ENCODE measurements at places on chromosomes 4 and X. TPM values are rescaled to one million over a fixed set of nuclear protein-coding genes. Genes with fewer than 3 reads are reported as not detected.

Gene BEX4
- 91.0 TPM for polyA plus RNA-seq

Gene TGIF2LX
- polyA plus RNA-seq = not detected

GRCh38 chr4:153036931-153037482, 100.9 kb downstream of the FHDC1 start:
- no peak for DNase-seq

DNA sequence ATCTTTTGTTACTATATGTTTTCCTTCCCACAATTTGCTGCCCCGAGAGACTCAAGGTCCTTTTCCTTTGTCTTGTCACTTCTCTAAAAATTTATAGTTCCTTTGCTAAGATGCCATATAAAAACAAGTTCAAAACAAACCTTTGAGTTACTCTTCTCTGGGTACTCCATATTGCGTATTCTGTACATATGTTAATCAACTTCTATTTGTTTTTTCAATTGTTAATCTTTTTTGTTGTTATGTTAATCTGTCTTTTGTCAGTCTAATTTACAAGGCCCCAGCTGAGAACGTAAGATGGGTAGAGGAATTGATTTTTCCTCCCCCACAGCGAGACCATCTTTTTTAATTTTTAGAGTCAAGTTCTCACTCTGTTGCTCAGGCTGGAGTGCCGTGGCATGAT, 7.2 kb upstream of the PPEF2 start:
- DNase-seq = no peak

DNA sequence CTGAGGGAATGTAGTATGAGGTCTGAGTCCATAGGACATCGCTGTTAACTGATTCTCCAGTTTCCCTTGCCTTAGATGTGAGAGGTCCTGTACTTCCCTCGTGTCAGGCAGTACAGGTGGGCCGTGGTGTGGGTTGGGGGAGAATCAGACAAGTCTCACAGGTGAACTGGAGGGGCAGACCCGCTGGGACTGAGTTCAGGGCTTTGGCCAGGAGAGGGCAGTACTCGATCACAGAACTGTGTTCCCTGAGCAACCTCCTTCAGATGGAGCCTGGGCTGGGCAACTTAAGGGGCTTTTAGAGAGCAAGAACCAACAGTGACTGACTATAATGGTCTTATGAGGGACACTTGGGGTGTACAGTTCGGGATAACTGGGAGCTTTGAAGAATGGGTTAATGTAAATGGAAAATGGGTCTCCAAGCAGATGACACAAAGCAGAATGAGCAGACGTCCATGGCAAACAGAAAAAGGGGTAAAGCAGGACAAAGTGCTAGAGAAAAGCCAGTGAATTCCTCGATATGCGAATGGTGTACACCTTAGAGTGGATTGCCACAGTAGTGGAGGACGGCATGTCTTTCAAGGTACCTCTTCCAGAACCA, 83.6 kb downstream of the CCNG2 start:
- DNase-seq = peak; percentile 46

GRCh38 chr4:98446499-98447375, 185.6 kb downstream of the RAP1GDS1 start:
- DNase-seq = no peak

GRCh38 chr4:126958482-126958881, 674.3 kb upstream of the INTU start:
- no peak for DNase-seq

GRCh38 chr4:93132631-93133030, 695.9 kb upstream of the ATOH1 start:
- no peak for DNase-seq

DNA sequence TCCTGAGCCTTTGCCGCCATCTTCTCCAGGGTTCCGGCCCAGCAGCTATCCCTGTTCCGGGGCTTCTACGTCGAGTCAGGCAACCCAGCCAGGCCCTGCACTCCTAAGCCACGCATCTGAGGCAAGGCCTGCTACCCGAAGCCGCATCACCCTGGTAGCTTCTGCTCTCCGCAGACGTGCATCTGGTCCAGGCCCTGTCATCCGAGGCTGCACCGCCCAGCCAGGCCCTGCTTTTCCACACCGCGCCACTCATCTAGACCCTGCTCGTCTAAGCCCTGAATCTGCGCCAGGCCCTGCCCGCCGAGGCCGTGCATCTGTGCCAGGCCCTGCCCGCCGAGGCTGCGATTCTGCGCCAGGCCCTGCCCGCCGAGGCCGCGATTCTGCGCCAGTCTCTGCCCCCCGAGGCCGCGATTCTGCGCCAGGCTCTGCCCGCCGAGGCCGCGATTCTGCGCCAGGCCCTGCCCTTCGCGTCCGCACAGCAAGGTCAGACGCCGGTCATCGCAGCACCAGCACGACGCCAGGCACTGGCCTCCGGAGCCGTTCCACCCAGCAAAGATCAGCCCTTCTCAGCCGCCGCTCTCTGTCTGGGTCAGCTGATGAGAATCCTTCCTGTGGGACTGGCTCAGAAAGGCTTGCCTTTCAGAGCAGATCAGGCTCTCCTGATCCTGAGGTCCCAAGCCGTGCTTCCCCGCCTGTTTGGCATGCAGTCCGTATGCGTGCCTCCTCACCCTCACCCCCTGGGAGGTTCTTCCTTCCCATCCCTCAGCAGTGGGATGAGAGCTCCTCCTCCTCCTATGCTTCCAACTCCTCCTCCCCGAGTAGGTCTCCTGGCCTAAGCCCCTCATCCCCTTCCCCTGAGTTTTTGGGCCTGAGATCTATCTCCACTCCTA, 75.1 kb downstream of the NUDT10 start:
- DNase-seq = no peak

GRCh38 chr4:157459785-157460184, 239.3 kb downstream of the GRIA2 start:
- DNase-seq = no peak

GRCh38 chrX:53379747-53380146, 42.7 kb downstream of the SMC1A start:
- DNase-seq = no peak

DNA sequence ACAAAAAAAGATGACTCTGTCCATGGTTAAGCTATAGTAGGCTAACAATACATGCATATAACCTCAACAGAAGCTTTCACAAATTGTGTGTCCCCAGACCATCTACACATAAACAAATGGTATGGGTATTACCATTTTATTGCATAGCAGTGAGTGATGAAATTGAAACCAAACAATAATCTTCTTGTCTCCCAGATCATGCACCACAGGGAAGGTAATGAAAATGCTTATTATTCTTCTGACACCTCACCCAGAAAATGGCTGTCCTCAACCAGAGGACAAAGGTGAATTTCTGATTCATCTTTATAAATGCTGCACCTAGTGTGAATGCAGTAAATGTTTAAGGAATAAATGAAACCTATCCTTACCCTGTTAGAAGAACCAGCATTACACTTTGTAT, 8.0 kb downstream of the PRSS12 start:
- no peak for DNase-seq

- DNase-seq = no peak
Measured at GRCh38 chrX:19332983-19333382, 10.7 kb upstream of the PDHA1 start.

DNA sequence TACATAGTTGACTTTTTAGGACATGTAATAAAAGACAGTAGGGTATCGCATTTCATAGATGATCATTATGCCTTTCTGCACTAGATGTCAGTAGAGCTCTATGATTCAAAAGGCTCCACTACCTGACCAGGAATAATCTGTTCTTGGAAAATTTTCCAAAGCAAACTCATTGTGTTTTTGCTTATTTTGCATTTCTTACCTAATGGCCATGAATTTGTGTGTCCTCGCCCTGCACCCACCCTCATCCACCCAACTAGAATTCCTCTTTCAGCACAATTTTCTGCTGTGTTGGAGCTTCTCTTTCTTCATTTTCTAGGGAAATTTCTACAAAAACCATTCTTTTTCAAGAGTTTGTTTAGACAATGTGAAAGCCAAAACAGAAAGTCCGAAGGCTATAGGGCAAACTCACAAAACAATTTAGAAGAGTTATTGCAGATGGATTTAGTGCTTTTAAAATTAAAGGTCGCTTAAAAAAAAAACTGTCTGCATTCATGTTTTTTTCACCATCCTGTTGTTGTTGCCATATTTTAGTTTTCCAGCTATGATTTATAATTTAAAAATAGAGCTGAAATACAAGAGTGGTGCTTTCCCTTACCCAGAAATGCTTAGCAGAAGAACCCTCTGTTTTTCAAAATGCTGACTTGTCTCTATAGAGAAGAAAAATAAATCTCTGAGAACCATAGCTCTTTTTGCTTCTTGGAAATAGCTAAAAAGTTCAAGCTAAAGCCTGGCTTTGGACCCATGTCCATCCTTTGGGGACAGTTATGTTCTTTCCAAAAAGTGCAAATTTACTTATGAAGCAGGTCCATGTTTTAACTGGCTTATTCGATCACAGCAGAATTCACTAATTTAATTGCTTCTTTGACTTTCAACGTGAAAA, 183.7 kb downstream of the SPATA18 start:
- DNase-seq = peak; percentile 67

GRCh38 chr4:83025563-83025962, 9.4 kb upstream of the COPS4 start:
- DNase-seq = no peak

- peak; percentile 78 for DNase-seq
Measured at GRCh38 chr4:103719830-103720207, at the start of gene TACR3. Gene TACR3 (minus strand): TSS chr4:103719985. CDS start chr4:103719675, 310 bp downstream.

DNA sequence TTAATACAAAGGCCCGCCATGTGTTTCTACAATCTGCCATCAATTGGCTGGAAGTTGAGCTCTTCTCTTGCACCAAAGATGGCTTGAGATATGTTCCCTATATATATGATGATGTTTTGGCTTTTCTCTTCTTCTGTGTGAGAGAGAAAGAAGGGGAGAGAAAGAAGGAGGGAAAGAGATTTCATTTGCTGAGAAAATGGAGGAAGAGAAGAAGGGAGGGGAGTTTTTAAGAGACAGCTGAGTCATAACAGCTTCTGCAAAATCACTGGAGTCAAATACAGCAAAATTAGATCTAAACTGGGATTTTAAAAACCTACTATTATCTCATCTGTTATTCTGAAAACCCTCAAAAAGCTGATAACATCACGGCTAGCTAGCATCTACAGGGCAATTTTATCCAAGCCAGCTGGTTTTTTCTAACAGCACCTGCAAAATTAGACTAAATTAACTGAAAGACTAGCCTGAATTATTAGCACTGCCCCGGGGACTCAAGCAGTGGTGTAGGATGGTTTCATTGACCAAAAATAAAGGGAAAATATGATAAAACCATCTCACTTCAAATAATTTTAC, 647.6 kb upstream of the ACTRT1 start:
- no peak for DNase-seq

DNA sequence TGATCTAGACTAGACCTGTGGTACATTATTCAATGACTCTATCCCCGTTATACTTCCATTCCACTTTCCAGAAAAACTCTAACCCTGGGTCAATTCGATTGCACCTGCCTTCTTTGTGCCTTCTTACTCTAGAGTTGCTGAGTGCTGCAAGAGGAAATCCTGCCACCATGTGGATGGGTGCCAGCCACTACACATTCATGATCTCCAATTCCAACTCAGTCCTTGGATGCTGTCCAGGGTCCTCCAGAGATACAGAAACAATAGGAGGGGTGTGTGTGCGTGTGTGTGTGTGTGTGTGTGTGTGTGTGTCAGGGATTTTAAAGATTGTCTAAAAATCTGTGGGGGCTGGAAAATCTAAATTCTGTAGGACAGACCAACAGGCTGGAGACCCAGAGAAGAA, 42.9 kb upstream of the INTS6L start:
- DNase-seq = peak; percentile 59

GRCh38 chr4:62881901-62882300, 1527.3 kb downstream of the TECRL start:
- no peak for DNase-seq

DNA sequence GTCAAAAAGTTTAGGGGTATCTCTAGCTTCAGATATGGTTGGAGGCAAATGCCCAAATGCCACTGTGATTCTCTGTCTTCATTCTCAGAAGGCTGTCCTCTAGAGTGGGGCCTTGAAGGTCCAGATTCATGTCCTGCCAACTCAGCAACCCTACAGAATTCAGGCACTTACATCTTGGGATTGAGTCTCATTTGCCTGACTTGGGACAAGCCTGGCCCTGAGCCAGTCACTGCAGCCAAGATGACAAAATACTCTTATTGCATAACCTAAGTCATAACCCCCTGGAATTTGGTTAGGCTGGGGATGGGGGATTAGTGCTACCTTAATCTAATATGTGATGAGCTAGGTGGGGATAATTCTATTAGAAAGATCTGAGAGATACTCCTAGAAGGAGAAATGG, 100.5 kb downstream of the AREG start:
- no peak for DNase-seq

DNA sequence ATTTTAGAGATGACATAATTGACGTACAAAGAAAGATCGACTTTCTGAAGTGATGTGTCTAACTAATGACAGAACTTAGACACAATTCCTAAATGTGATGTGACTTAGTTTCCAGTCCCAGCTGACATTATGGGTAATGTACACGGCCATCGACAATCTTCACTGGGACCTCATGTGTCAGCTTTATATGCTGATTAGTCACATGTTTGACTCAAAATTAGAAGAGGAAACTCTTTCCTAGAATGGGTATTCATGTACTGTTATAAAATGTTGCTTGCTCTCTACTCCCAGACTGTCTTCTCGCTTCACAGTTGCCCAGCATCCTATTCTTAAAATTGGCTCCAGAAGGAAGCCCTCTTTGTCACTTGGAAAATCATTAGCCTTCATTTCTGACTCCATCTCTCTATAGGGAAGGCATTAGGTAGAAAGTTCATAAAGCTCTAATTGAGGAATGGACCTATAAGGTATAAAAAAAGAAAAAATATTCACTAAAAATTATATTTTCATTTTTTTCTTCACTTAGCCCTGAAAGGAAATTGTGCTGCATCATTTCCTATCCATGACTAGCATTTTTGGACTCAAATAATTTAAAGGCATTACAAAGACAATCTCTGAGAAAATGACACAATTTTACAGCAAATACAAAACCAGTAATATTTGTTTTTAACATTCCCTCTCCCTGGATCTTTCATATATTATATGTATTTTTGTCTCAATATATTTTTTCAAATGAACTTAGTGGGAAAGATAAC, 554.6 kb downstream of the INPP4B start:
- DNase-seq = no peak

GRCh38 chr4:63529581-63530337, 879.5 kb downstream of the TECRL start:
- no peak for DNase-seq

Data from right lung (tissue), 10 donors.